ENCODE measurements at places on chromosomes 13 and 19. TPM values are rescaled to one million over a fixed set of nuclear protein-coding genes. Genes with fewer than 3 reads are reported as not detected.

Gene ASF1B
- polyA plus RNA-seq, result 0.71 TPM

Gene IFT88
- polyA plus RNA-seq, result 13.0 TPM

Gene TRIP10
- 112 TPM for polyA plus RNA-seq

Gene SIGLECL1
- not detected for polyA plus RNA-seq

Gene SIGLEC9
- 4.3 TPM for polyA plus RNA-seq

Gene LGALS7B
- polyA plus RNA-seq, result 1.2 TPM

Gene IZUMO2
- not detected for polyA plus RNA-seq

Gene CLEC11A
- 5.3 TPM for polyA plus RNA-seq

Gene ZNF66
- 1.1 TPM for polyA plus RNA-seq

Gene POGLUT2
- 6.1 TPM for polyA plus RNA-seq

Gene RAB20
- 22.1 TPM for polyA plus RNA-seq

Gene CCDC70
- polyA plus RNA-seq, result not detected

Gene FPR2
- polyA plus RNA-seq, result 1.2 TPM

Gene CEACAM20
- polyA plus RNA-seq, result not detected

Gene COL5A3
- polyA plus RNA-seq, result 12.9 TPM

Gene CLEC17A
- not detected for polyA plus RNA-seq

Gene STARD13
- polyA plus RNA-seq, result 17.0 TPM

Gene MAG
- polyA plus RNA-seq, result not detected

Gene ZNF135
- polyA plus RNA-seq, result 2.5 TPM

Gene KCNRG
- 0.52 TPM for polyA plus RNA-seq

Gene GRIN2D
- 0.07 TPM for polyA plus RNA-seq

Gene ZNF497
- polyA plus RNA-seq, result 0.22 TPM

Gene NKPD1
- polyA plus RNA-seq, result 0.05 TPM

Gene KCNJ14
- 0.58 TPM for polyA plus RNA-seq

Gene ZSCAN4
- polyA plus RNA-seq, result not detected

Gene TJP3
- polyA plus RNA-seq, result 0.45 TPM

Gene WASF3
- polyA plus RNA-seq, result 3.8 TPM

Gene ZNF534
- polyA plus RNA-seq, result not detected

Gene SRRM5
- polyA plus RNA-seq, result 0.79 TPM

Gene LILRB1
- 1.3 TPM for polyA plus RNA-seq

Gene ZNF550
- polyA plus RNA-seq, result 2.6 TPM

Gene KIR2DL3
- not detected for polyA plus RNA-seq

Gene SBK3
- 1.2 TPM for polyA plus RNA-seq

Gene HNRNPA1L2
- polyA plus RNA-seq, result 3.7 TPM

Gene CPB2
- polyA plus RNA-seq, result not detected

Gene ZNF729
- not detected for polyA plus RNA-seq

Gene MCEMP1
- 20.8 TPM for polyA plus RNA-seq

Gene TTC9B
- polyA plus RNA-seq, result not detected

Gene SMIM17
- polyA plus RNA-seq, result not detected

Gene PTPRH
- 3.4 TPM for polyA plus RNA-seq

Gene MEF2B
- 0.23 TPM for polyA plus RNA-seq

Gene PSG3
- not detected for polyA plus RNA-seq
